Fibroblast of upper back skin (primary cell): ENCODE measurements at places on chromosomes 4 and X.

DNA sequence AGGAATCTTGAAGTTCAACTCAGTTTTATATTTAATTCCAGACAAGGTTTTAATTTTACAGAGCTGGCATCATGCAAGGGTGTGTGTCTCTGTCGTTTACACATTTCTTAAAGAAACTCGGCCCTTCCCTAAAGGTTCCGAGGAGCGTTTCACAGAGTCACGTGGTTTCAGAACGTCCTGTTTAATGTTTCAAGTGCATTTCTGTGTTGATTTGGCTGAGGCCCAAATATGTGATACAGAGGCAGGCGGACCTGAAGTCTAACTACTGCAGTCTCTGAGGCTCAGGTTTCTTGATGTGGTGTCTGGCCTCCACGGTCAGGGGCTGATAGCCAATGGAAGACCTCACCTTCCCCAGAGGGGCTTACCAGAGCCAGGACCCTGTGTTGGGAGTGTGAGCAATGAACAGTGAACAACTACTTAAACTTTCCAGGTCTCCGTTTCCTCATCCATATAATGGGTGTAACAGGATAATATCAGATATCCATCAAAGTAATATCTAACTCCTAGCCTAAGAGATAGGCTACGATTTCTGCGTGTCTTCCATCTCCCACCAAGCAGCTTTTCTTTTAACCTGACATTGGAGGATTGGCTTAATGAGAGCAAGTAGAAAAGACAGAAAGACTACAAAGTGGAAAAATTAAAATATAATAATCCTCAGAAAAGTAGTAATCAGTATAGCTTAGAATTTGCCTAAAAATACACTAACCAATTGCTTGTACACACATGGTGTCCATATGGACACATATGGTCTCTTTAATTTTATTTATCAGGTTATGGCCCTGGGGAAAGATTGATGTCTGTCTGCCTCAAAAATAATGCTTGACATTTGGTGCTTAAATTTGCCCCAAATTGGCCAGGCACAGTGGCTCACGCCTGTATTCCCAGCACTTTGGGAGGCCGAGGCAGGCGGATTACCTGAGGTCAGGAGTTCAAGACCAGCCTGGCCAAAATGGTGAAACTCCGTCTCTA lies 50.0 kb upstream of the TRIM2 start:
- peak; percentile 71 for DNase-seq

DNA sequence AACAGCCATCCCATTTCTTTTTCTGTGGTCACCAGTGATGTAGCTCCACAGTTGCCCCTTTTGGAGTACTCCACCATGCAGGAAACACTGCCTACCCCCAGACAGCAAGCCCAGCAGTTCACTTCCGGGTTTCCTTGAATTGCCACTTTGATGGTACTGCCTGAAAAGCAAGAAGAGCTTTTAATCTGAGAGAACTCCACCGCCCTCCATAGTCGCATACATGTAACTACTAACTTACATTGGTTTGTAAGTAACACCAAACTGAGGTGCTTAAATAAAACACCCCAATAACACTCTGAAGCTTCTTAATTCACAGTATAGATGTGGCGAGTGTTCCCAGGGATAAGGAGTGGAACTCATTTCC lies 53.6 kb upstream of the HPSE start:
- DNase-seq = no peak

DNA sequence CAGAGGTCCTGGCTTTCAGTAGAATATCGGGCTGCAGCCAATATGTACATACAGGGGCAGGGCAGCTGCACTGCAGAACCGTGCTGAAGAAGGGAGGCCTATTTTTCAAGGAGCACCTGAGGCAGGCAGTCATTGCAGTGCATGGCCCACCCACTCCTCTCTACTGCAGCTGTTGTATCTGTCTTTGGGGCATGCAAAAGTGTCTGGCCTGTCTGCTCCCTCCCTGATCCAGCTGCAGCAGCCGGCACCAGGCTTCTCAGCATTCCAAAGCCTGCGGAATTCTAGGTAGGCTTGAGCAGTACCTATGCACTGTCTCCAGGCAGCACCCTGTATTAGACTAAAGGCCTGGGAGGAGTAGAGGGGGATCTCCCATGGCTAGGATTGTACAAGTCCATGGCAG lies 415.2 kb upstream of the MAGEB16 start:
- no peak for DNase-seq

DNA sequence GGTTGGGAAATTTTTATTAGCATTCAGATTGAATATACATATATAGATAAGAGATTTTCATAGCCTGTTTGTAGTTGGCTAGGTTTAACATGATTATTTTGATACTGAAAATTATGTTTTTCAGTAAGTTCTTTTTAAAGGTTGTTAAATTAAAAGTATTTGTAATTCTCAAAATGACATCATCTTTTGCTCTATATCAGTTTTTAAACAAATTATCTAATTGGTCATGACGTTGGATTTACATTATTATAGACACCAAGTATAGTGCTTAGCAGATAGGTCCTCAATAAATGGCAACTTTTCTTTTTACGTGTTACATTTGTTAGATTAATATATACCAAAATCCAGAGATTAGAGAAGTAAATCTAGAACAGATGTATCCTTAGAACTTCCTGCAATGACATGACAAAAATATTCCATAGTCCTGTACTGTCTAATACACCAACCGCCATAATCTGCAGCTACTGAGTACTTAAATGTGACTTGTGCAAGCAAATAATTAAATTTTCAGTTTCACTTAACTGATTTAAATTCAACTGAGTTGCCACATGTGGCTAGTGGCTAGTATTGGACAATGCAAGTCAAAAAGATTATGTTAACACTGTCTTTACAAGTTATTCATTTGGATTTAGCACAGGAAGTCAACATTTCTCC lies 1613.1 kb upstream of the TENM3 start:
- no peak for DNase-seq

DNA sequence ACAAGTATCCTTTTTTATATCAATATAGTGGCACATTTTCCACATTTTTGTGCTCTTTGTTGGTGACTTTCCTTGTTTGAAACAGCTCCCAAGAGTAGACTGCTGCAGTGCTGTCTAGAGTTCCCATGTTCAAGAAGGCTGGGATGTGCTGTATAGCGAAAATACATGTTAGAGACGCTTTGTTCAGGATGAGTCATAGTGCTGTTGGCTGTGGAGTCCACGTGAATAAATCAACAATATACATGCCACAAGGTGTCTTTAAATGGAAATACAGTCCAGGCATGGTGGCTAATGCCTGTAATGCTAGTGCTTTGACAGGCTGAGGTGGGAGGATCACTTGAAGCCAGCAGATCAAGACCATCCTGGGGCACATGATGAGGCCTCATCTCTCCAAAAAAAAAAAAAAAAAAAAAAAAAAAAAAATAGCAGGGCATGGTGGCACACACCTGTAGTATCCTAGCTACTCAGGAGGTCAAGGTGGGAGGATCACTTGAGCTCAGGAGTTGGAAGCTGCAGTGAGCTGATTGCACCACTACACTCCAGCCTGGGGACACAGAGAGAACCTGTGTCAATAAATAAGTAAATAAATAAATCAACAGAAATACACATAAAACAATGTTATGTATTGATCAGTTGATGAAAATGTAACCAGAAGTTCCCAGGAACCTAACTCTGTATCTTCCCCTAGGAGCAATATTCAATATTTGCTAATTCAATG lies 256.8 kb upstream of the STS start:
- no peak for DNase-seq

GRCh38 chr4:90099812-90100211 lies 27.4 kb upstream of the CCSER1 start:
- peak; percentile 1 for DNase-seq

DNA sequence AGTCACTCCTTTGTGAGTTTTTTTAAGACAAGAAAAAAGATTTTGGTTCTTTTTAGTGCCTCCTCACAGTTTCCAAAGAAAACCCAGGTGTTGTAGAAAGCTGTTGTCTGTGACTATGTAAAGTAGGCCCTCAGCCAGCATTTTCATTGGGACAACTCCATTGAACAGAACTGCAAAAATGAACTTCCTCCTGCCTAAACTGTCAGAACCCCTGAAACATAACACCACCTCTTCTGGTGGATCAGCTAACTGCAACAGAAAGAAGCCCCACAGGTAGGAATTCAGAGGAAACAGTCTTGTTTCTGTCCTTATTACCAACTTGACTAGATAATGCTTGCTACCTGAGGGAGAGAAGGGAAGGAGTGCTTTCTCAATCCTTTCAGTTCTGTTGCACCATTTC lies 3.4 kb upstream of the ATP11C start:
- no peak for DNase-seq

GRCh38 chr4:65646136-65646535 lies 24.2 kb downstream of the EPHA5 start:
- DNase-seq = no peak

DNA sequence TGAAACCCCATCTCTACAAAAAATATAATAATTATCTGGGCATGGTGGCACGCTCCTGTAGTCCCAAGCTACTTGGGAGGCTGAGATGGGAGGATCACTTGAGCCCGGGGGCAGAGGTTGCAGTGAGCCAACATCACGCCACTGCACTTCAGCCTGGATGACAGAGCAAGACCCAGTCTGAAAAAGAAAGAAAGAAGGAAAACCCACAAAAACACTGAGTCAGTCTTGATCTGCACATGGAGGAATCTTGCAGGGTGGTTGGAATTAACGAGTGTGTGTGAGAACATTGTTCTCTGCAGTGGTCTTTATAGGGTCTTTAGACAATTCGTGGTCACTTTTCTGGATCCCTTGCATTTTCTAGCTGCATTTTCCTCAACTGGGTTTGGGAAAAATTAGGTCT lies 23.2 kb downstream of the ADD1 start:
- no peak for DNase-seq

DNA sequence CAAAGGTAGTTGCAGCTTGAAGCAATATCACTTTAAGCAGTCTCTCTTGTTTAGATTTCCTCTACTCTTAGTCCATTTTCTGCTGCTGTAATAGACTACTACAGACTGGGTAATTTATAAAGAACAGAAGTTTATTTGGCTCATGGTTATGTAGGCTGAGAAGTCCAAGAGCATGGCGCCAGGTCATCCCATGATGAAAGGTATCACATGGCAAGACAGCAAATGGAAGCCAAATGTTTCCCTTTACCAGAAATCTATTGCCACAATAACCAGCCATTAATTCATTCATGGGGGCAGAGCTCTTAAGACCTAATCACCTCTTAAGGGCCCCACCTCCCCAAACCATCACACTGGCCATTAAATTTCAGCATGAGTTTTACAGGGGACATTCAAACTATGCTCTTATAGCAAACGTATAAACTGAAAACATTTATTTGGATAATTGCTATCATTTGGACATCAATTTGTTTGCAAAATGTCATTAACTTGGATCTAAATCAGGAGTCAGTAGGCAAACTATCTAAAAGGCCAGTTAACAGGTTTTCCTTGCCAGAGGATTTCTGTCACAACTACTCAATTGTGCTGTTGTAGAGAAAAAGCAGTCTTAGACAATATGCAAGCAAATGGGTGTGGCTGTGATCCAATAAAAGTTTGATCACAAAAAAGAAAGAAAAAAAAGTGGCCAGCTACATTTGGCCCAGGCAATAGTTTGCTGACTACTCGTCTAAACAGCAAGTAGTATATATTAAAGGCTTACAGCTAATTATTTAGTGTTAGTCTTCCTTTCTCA lies 75.7 kb upstream of the GUCY1A1 start:
- no peak for DNase-seq

GRCh38 chr4:81870275-81870674 lies 398.6 kb upstream of the RASGEF1B start:
- DNase-seq = no peak

- no peak for DNase-seq
Measured at GRCh38 chr4:57220734-57221133, 110.5 kb upstream of the IGFBP7 start.

DNA sequence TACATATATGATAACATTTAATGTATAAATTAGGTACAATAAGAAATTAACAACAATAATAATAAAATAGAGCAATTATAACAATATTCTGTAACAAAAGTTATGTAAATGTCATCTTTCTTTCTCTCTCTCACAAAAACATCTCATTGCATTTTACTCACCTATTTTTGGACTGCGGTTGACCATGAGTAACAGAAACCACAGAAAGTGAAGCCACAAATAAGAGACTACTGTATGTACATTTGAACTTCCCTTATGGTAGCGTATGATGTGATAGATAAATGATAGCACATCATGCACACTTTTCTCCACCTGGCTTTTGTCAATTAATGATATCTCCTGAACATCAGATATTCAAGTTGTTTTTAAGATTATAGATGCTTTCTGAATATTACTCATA lies 80.5 kb downstream of the HNRNPD start:
- DNase-seq = no peak
